ENCODE measurements at places on chromosomes 4 and X.

- no peak for DNase-seq
Observed at GRCh38 chr4:24456431-24456830, 127.9 kb downstream of the DHX15 start.

DNA sequence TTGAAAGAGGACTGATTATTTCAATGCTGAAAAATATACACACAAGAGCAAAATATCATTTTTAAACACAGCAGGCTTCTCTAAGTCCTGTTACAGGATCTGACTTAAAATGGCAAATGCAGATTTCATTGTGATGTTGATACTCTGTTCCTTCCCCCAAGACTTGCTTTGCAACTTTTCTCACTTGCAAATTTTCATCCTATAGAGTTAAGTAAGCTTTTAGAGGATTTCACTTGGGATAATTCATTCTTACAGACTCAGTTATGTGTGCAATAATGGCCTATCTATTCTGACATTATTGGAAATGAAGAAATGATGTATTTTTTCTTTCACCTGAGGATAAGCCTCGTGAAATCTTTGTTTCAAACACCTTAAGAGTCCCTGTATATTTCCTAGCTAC, 2403.2 kb downstream of the ARAP2 start:
- DNase-seq, result no peak

GRCh38 chr4:126705266-126705665, 927.5 kb upstream of the INTU start:
- no peak for DNase-seq

GRCh38 chr4:145703850-145704497, 24.0 kb downstream of the C4orf51 start:
- DNase-seq, result no peak

- DNase-seq, result no peak
Observed at GRCh38 chr4:97394653-97395052, 748.6 kb downstream of the STPG2 start.

GRCh38 chr4:184792334-184792733, 33.4 kb downstream of the ACSL1 start:
- DNase-seq, result no peak

Data from NCI-H460 (cell line).